ENCODE measurements at places on chromosomes 3 and 15. TPM values are rescaled to one million over a fixed set of nuclear protein-coding genes. Genes with fewer than 3 reads are reported as not detected.

The SLC28A1 gene
- not detected for total RNA-seq

The TOP2B gene
- 51.5 TPM for total RNA-seq

The CLDN18 gene
- not detected for total RNA-seq

The EXD1 gene
- total RNA-seq = not detected

The NR2F2 gene
- total RNA-seq = 2.3 TPM

The MUC20 gene
- total RNA-seq = not detected

The PLOD2 gene
- total RNA-seq = 41.3 TPM

The KNL1 gene
- total RNA-seq = 23.4 TPM

The HEMK1 gene
- 19.5 TPM for total RNA-seq

The IL16 gene
- not detected for total RNA-seq

The C3orf22 gene
- not detected for total RNA-seq

The C3orf20 gene
- not detected for total RNA-seq

The RAD51 gene
- total RNA-seq = 15.0 TPM

The TRANK1 gene
- 2.1 TPM for total RNA-seq

The TWF2 gene
- 149 TPM for total RNA-seq

The GPR149 gene
- total RNA-seq = not detected

The TAMM41 gene
- 11.5 TPM for total RNA-seq

The PLA1A gene
- total RNA-seq = not detected

The PYGO1 gene
- 0.55 TPM for total RNA-seq

The SST gene
- not detected for total RNA-seq

The SPATA12 gene
- not detected for total RNA-seq

Measured in hair follicular keratinocyte (primary cell).